Activated naive CD4-positive, alpha-beta T cell (primary cell): ENCODE measurements at places on chromosomes 3 and 15.

GRCh38 chr15:43776718-43777266 lies at the start of gene ELL3:
ELL3 (minus strand) TSS chr15:43776966; CDS start chr15:43776901, 65 bp downstream.
- DNase-seq = peak; percentile 47

- no peak for DNase-seq
Observed at GRCh38 chr3:182821221-182821981, 28.1 kb downstream of the ATP11B start.

DNA sequence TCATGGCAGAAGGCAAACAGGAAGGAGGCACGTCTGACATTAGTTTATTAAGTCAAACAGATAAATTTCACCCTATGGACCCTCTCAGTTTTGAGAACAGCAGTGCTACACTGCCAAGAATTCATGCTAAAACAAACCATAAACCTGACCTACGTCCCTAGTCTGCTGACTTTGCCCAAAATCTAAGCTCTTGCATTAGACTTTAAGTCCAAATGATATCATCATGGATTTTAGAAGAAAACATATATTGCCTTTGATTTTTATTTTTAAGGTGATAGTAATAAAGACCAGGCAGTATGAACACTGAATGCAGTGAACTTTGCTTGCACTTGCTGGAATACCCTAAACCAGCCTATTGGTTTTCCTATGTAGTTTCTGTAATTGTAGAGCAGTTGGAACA lies 79.6 kb upstream of the GADL1 start:
- DNase-seq = no peak

DNA sequence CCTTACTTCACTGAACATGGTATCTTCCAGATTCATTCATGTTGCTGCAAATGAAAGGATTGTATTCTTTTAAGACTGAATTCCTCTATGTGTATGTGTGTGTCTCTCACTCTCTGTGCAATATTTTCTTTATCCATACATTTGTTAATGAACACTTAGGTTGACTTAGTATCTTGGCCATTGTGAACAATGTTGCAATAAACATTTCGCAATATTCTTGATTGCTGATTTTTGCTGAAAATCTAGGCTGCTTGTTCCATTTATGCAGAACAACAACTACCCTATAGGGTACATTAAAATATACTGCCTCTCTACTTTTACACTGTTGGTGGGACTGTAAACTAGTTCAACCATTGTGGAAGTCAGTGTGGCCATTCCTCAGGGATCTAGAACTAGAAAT lies 732.4 kb downstream of the CADM2 start:
- no peak for DNase-seq

DNA sequence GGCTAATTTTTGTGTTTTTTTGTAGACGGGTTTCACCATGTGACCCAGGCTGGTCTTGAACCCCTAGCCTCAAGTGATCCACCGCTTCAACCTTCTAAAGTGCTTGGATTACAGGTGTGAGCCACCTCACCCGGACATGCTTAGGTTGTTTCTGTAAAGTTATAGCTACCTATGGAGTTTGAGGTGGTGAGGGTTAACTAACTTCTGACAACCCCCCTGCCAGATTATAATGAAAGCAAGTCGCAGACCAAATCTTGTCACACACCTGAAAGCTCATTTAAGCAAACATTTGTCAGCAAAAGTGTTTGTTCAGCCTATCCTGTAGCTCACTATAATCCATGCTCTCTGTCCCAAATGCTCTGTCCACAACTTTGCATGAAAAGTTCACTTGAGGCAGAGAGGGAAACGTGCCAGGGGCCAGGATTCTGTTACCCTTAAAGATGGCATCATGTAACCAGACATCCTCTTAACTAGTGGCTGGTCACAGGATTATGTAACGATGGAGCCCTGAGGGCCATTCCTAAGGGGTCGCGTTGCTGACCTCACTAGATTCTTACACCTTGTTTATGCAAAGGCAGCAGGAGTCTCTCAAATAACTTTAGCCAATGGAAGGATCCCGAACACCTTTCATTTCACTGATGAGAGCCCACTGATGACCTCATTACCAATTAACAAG lies 24.1 kb upstream of the SENP5 start:
- DNase-seq = no peak

- DNase-seq = no peak
Observed at GRCh38 chr15:36608180-36608579, 28.8 kb downstream of the CDIN1 start.

GRCh38 chr3:28280781-28281180 lies 39.4 kb downstream of the CMC1 start:
- DNase-seq = no peak

GRCh38 chr3:178308771-178309170 lies 227.5 kb upstream of the KCNMB2 start:
- DNase-seq = no peak

DNA sequence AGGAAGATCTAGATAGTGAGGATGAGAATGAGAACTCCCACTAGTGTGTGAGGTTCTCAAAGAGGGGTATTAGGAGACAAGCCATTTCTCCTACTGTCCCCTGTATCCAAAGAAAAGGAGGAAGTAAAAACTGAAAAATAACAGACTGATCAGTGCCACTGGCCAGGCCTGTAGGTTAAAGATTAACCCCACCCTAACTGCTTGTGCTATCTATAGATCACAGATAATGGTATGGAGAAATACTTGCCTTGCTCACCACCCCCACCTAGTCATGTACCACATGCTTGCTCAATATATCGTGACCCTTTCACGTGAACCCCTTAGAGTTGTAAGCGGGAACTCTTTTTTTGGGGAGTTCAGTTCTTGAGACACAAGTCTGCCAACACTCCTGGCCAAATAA lies 519.7 kb upstream of the FRG2C start:
- no peak for DNase-seq

DNA sequence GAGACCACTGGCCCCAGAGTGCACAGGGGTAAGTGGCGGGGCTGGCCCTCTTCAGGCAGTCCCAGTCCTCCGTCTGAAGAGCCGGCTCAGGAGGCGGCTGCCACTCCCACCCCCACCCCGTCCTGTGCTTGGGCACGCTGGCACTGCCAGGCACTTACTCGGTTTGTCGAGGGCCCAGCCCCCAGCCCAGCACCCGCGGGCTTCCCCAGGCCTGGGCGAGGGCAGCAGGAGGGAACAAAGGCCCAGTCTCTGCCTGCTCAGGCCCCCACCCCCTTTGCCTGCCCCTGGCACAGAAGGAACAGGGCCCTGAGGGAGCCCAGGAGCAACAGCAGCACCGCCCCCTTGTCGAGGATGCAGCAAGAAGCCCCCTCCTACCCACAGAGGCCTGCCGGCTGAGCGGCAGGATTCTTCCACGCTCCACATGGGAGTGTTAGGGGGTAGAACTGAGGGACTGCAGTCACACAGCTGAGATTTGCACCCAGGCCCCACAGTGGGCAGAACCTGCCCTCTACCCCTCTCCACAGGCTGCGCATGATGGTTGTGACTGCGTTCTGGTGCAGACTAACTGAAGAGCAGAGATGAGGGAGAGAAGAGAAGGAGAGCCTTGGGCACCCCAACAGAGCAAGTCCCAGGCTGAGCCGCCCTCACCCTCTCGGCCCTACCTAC lies 8.9 kb downstream of the DUSP7 start:
- DNase-seq = no peak

GRCh38 chr3:116929505-116930222 lies 220.1 kb downstream of the TUSC7 start:
- no peak for DNase-seq

GRCh38 chr3:152745646-152746045 lies 89.3 kb upstream of the P2RY1 start:
- DNase-seq = no peak

GRCh38 chr3:154972951-154973350 lies 107.2 kb upstream of the MME start:
- DNase-seq = no peak

- DNase-seq = no peak
Observed at GRCh38 chr3:133827684-133828083, 22.1 kb downstream of the SRPRB start.

DNA sequence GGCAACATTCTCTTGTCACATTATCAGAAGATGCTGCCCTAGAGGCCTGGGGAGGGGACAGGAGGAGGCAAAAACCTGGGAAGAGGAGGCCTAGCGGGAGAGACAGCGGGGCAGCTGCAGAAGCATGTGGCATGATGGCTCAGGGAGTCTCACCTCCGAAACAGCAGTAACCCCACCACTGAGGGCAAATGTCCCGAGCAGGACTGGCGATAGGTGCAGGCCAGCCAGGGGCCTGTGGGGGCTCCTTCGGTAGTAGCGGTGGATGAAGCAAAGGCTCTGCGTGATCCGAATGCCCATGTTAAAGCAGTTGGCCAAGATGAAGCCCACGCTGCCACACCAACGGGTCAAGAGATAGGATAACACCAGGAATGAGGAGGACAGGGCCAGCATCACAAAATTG lies 38.0 kb downstream of the RFT1 start:
- no peak for DNase-seq

DNA sequence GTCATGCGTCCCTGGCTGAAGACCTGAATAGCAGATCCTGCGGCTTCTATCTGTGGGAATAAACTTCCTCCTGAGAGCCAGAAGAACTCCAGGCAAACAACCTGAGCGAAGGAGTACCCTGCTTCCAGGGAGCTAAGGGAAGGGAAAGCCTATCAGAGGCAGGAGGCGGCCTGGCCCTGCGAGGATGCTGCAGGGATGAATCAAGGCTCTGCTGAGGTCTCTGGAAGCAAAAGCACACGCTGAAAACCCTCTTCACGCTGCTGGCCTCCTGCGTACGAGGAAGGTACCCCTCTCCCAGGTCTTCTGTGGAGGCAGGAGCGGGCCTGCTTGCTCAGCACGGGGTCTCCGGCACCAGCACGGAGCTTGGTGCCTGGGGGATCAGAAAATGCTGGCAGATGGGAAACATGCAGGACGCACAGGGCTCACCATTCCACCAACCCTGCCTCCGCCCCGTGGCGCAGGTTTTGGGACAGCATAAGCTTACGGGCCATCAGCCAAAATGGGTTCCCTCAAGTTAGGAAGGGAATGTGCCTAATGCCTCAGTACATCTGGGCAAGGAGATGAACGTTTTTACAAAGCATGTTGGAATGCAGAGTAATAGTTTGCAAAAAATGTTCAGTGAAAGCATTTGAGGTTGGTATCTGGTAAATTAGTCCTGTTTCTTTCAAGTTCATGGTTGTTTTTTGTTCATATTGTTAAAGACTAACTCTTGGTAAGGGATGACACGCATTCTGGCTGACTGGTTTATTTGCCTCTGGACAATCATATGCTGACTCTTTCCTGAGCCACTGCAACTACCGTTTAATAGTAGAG lies 72.3 kb downstream of the CHSY1 start:
- no peak for DNase-seq

- no peak for DNase-seq
Observed at GRCh38 chr15:70907784-70908471, 15.3 kb downstream of the LRRC49 start.

GRCh38 chr3:112482675-112483074 lies 16.6 kb downstream of the BTLA start:
- DNase-seq = no peak

- DNase-seq = no peak
Observed at GRCh38 chr15:32698773-32699390, 18.9 kb upstream of the GREM1 start.

DNA sequence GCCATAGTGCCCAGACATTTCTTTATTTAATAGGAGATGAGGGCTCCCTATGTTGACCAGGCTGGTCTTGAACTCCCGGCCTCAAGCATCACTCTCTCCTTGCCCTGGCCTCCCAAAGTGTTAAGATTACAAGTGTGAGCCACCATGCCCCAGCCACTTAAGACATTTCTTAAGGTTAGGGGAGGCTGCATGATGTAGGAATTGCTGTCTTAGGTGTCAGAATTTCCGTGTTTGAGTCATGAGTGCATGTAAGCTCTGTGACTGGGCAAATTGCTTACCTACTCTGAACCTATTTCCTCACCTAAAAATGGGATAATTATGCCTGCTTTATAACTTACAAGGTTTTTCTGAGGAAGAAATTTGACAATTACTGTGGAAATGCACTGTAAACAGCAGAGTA lies 34.2 kb upstream of the SIAH2 start:
- no peak for DNase-seq

DNA sequence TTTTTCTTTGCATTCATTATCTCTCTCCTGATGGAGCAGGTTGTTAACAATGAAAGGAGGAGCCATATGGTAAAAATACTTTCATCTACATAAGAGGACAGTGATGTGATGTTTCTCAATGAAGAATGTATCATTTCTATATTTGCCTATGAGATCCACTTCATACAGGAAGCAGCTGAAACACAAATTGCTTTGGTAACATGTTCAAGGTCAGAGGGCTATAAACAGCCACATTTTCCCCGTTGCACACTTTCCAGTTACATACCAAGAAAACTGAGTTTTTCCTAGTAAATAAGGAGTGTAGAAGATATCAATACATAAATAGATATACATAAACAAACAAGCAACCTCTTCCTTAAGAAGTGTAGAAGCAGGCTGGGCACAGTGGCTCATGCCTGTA lies 32.6 kb upstream of the GYG1 start:
- DNase-seq = no peak

- no peak for DNase-seq
Observed at GRCh38 chr3:4029135-4029534, 229.9 kb downstream of the LRRN1 start.

DNA sequence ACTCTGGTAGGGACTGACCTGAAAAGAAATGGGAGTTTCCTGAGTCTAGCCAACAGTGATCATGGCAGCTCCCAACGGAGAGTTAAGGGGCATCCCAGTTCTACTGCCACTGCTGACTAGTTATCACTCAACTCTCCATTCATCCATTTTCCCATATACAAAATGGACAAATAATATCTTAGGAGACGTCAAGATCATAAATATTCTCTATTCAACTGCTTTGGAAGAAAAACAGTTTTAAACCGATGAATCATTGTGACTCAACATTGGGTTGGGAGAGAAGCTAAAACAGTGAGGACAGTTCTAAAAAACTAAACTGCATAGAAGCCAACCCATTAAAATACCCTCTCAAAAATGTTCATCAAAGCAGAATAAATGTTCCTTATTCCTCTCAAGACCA lies 57.6 kb upstream of the CHRM5 start:
- DNase-seq = no peak

- peak; percentile 12 for DNase-seq
Observed at GRCh38 chr15:59691194-59691805, 2.2 kb upstream of the BNIP2 start.

DNA sequence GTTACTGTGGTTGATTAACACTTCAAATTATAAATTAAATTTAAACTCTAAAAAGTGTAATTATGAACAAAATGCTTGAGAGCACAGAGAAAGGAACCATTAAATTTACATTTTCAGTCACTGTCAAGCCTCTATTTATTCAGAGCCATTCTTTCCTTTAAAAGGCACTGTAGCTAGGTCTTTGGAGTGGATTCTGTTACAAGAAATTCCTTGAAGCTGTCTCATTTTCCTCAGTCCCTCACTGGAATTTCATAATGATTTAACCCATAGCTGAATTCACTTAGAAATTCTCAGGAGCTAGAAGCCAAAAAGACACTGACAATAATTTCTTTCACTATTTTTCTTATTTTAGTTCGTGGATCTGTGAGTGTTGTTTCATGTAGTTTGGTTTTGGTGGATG lies 81.2 kb upstream of the TCF12 start:
- no peak for DNase-seq
